T-helper 22 cell (primary cell): ENCODE measurements at places on chromosomes 6 and 20.

DNA sequence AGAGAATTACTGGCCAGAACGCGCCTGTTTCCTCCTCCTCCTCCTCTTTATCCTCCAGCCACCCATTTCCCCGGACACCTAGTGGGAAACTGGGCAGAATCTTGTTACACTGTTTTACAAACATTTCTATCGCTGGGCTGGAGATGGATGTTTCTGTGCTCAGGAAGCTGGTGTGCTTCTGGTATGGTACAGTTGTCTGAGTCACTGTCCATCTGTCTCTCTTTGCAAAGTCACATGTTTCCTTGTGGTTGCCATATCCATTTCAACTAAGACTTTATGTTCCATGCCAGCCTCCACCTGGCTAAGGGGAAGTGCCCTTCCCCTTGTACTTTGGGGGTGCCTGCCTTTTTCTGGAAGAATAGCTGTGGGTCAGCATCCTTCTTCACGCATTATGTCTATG, 52.9 kb upstream of the SLC22A16 start:
- DNase-seq: no peak

DNA sequence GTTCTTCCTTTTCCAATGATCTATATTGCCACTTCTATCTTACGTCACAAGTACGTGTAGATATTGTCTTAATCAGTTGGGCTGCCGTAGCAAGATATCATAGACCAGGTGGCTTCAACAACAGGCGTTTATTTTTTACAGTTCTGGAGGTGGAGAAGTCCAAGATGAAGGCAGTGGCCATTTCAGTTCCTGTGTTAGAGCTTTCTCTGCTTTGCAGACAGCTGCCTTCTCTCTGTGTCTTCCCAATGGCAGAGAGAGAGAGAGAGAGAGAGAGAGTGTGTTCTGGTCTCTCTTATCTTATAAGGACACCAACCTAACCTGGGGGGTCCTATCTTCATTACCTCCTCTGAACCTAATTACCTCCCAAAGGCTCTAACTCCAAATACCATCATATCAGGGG, 8.3 kb downstream of the HSF2 start:
- no peak for DNase-seq

- no peak for DNase-seq
These were observed 96.9 kb downstream of the FAM120B start for GRCh38 chr6:170403451-170403850.

- DNase-seq: no peak
These were observed 83.2 kb upstream of the TBX18 start for GRCh38 chr6:84847390-84848160.

- no peak for DNase-seq
These were observed 258.3 kb downstream of the NFATC2 start for GRCh38 chr20:51284176-51284575.

- no peak for DNase-seq
These were observed 37.7 kb downstream of the ZBTB9 start for GRCh38 chr6:33492093-33492492.

DNA sequence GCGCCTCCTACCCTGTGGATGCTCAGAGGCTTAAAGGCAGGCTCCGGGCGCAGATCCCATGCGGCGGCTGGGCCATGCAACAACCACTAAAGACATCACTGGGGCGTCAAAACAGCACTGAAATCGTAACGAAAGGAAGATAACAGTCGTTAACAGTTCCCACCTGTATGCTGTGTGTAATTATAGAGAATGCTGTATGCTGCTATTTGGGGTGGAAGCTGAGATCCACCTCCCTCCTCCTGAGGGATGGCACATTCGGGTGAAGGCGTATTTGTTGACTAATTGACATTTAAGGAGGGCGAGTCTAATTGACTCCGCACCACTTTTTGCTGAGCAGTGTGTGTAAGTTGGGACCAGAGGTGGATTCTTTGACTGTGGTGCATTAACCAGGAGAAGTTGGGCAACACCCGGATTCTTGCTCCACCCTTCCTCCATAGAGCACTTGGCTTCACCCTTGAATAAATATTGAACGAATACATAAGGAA, 687 bp downstream of the SLC35A1 start:
- no peak for DNase-seq

DNA sequence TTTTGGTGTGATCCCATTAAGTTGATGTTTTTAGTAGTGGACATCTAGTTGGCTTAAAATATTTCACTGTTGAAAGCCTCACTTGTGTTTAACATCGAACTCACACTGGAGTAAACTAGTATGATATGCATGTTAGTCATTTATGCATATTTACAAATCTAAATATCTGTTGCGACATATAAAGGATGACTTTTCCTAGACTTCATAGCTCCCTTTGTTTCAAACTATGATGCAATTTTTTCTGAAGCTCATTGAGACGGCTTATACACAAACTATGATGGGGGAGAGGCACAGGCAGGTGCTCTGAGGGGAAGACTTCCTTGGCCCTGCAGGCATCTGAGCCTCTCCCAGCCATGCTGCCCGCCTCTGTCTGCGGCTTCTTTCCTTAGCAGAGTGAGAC, 11.8 kb upstream of the FOXC1 start:
- no peak for DNase-seq

DNA sequence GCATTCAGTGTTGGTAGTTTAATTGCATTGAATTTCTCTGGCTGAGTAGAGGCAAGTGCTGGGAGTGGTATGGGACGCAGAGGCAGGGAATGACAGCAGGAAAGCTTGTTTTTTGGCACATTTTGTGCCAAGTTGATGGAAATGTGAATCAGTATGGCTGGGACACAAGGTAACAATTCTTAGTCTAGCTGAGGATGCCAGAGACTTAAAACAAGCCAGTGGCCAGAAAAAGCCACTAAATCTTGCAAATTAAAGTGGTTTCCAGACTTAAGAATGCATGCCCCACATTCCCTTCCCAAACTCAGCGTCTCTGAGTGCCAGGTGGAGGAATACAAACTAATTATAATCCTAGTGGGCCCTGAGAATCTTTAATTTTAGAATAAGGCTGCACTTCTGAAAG, 35.9 kb downstream of the PPARD start:
- DNase-seq: no peak

GRCh38 chr6:42193491-42193894, 1.3 kb downstream of the GUCA1B start:
- no peak for DNase-seq

DNA sequence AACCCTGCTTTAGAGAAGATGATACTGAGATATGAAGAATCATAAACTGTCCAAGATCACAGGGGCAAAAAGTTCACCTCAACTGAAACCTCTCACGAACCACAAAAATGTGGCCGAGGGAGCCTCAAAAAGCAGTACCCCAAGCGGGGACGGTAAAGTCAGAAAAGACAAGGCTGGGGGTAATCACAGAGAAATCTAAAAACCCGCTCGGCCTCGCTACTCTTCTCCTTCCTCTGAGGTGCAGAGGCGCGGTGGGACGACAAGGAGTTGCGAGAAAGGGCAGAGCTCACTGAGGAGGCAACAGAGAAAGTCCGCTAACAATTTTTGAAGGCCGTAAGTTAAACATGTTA, 356 bp upstream of the IRAK1BP1 start:
- no peak for DNase-seq

- no peak for DNase-seq
These were observed 99.2 kb downstream of the HIVEP1 start for GRCh38 chr6:12111363-12111670.

- no peak for DNase-seq
These were observed 850.8 kb downstream of the EPHA7 start for GRCh38 chr6:92568541-92568940.

- no peak for DNase-seq
These were observed 177.6 kb downstream of the SASH1 start for GRCh38 chr6:148520109-148520841.

- no peak for DNase-seq
These were observed 37.7 kb upstream of the NOL4L start for GRCh38 chr20:32622585-32623468.

GRCh38 chr6:161268531-161269210, 5.2 kb downstream of the AGPAT4 start:
- no peak for DNase-seq

DNA sequence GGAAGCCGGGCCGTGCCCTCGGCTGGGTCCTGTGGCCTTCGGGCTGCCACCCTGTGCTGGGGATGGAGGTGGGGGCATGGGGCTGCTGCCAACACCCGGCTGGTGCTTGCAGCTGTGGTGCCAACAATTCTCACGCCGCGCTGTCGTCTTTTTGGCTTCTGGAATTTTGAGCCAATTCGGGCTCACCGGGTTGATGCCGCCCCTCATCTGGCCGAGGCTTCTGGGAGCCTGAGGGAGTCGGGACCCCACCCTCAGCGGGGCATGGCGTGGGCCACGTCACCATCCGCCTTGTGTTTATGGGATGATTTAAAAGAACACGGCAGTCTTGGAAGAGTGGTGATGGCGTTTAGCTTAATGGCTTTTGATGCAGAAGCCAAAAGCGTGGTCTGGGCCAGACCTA, 8.7 kb upstream of the NPBWR2 start:
- DNase-seq: no peak
